Activated CD4-positive, alpha-beta T cell treated with anti-CD3 and anti-CD28 coated beads, Interleukin-2, amount 50 U/mL, for 16 hours (primary cell): ENCODE measurements at places on chromosomes 13 and 19.

DNA sequence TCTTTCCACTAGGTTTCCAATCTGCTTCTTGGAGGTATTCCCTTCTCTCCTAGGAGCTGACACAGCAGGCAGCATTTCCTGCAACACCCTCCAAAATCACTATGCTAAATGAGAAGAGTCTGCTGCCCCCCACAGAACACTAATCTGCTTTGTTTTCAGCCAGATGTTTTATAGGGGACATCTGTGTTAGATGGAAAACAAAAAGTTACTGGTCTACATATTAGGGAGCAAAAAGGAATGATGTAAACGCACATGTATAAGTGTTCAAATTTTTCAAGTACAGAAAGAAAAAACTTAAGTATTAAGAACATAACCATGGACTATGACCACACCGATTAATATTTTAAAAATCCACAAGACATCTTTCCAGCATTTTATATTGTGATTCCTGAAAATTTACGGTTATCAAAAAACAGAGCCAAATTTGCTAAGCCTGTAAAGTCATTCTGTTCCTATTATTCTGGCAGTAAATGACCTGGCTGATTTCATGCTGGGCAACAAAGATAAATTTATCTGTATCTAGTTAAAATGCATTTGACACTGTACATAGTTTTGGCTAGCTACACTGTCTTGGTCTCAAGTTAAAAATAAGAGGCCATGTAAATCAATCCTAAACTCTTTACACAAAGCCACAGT lies 63.3 kb downstream of the DCLK1 start:
- no peak for DNase-seq

GRCh38 chr19:811506-812048 lies 10.2 kb downstream of the PLPPR3 start:
- no peak for DNase-seq

DNA sequence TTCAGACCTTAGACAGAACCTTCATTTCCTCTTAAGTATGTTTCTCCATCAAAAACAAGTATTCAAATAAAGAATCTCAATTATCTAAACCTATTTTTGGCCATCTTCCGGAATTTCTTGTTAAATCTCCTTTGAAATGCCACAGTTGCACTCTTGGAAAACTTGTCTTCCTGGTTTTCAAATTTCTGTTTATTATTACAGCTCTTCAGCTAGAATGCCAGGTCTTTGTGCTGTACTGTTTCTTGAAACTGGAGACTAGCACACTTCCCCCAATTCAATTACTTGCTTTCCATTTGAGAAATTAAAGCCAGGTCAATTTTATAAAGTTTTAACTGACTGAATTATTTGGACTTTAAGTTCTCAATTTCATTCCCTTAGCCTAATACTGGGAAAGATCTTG lies 10.2 kb downstream of the KCNRG start:
- no peak for DNase-seq

GRCh38 chr13:29722415-29722814 lies 126.9 kb upstream of the SLC7A1 start:
- no peak for DNase-seq

DNA sequence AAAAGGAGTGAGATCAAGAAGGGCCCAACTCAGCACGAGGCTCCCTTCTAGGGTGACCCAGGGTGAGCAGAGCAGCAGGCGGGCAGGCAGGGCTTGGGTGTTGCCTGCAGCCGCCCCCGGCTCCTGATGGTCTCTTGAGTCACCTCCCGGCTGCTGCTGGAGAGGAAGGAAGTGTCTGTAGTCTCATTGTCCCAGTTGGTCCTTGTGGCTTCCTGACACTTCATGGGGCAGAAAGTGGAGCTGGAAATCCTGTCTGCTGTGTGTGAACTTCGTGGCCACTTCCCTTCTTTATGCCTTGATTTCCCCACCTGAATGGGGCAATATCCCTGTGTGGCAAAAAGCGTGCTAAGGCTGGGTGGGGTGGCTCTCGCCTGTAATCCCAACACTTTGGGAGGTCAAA lies 2.5 kb downstream of the MAP1S start:
- DNase-seq, result peak; percentile 20

DNA sequence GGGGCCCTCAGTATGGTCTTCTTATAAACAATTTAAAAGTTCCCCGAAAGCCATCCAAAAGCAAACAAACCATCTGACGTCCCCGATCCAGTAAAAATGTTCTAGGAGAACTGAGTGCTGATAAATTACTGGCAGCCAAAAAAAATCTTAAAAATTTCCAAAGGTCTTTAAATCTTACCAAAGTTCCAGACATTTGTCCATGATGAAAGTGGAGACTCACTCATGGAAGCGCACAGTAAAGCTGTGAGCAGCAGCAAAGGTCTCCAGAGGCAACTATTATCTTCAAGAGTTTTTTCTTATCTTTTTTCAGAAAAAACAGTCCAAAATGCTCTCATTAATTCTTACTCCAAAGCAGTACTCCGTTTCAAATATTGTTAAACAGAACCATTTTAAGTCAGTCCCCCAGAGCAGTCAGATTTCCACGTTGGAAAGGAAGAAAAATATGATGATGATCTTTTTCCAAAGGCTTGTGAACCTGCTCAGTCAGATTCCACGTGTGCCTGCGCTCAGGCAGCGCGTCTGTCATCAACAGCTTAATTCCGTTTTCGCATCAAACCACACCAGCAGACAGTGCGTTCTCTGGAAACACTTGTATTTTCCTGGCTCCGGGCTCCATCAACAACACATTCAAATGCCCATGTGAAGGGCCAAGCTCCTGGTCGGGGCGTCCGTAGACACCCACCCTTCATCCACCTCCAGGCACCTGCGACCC lies 85.4 kb downstream of the COL4A1 start:
- no peak for DNase-seq

DNA sequence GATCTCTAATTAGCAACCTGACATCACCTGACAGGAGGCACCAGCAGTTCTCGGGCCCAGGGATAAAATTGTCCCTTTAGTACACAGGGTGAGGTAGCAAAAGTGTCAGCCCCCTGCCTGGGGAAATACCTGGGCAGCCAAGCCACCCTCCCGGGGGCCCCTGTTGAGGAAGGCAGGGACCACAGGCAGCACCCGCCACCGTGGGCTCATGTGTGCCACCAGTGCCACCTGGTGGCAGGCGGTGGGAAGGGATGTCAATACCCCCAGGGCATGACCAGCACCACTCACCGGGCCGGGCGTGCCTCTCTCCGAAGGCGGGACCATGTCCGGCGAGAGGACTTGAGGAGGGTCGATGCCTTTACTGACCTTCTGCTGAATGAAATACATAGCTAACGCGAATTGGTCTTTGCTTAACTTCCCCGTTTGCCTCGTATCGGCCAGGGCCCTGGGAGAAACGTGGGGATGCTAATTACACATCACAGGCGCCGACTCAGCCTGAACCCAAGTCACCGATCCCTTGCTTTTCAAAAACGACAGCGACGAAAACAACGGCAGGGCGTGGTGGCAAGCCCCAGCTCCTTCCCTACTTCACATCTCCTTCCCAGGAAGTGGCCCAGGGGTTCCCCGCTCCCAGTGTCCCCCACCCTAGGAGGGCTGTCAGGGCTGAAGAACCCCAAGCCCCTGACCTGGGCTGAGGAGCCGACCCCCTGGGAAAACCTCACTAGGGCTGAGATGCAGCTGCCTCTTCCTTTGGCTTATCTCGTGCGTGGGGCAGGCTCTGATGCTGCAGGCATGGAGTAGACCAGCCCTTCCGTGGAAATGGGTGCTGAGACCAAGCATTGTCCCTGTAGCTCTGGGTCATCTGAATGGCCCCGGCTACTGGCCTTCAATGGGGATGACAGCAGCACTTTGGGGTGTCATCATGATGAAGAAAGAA lies 53.8 kb downstream of the EPS15L1 start:
- peak; percentile 66 for DNase-seq

- peak; percentile 61 for DNase-seq
Measured at GRCh38 chr13:31909864-31910551, 121.6 kb upstream of the FRY start.

- DNase-seq, result no peak
Measured at GRCh38 chr13:71964491-71965100, 97.6 kb upstream of the DACH1 start.

DNA sequence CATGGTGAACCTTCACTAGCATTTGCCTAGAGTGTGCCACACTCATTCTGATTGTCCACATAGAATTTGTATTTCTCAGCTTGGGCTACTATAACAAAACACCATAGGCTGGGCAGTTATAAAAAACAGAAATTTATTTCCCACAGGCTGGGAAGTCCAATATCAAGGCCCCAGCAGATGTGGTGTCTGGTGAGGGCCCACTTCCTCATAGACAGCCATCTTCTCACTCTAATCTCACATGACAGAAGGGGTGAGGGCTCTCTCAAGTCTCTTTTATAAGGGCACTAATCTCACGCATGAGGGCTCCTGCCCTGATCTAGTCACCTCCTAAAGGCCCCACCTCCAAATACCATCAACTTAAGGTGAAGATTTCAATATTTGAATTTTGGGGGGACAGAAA lies 53.6 kb downstream of the LRRC63 start:
- no peak for DNase-seq

- no peak for DNase-seq
Measured at GRCh38 chr13:93736081-93736480, 509.5 kb downstream of the GPC6 start.

GRCh38 chr19:29285187-29285687 lies 72.3 kb upstream of the UQCRFS1 start:
- DNase-seq, result no peak

GRCh38 chr13:59345311-59345710 lies 818.4 kb downstream of the DIAPH3 start:
- no peak for DNase-seq

DNA sequence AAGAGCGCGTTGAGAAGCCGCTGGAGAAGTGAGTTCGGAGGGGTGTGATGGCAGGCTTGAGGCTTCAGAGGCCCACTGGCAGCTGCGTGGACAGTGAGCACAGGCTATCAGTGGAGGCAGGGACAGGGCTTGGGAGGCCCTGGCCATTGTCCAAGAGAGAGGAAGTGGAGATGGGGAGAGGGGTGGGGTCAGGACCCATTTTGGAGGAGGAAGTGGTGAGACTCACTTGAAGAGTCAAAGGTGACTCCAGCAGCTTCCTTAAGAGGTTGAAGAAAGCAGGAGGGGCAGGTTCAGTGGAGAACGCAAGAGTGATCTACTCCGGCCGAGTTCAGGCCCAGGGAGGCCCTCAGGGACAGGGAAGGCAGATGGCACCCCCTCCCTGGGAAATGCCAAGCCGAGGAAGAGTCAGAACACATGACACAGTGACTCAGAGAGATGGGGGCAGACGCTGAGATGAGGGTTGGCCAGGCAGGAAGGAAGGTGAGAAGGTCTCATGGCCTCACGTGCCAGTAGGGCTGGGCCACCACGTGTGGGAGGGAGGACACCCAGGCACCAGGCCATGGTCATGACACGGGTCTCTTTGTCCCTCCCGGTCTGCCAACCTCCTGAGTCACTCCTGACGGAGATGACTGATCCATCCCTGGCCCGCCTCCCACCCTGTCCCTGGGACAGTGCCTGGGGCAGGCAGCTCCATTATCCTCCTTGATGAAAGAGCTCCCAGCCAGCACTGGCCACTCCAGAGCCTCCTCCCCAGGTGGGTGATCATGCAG lies 10.1 kb upstream of the CD22 start:
- DNase-seq, result no peak

DNA sequence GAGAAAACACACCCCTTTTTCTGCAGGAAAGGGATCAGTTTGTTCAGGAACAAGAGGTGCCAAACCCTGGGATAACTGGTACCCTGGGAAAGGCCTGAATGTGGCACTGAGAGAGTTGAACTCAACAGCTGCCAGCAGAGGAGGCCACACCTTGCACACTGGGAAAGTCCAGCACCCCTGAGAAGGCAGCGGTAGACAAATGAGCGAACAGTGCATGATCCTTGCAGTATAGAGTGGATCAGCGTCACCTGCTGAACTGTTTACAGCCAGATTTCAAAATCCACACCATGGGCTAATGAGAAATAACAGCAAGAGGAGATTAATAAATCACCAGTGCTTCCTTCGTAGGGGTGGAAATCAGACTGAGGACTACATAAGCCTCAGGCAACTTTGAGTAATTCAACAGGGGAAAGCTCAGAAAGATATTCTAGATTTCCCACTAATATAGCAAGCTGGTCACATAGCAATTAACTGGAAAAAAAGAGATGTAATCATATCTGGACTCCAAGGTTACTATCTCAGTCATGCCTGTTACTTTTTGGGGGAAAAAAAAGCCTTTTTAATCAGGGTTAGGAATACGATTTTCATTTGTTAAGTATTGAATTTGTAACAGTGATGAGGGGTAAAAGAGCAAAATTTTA lies 52.0 kb downstream of the DCT start:
- no peak for DNase-seq

DNA sequence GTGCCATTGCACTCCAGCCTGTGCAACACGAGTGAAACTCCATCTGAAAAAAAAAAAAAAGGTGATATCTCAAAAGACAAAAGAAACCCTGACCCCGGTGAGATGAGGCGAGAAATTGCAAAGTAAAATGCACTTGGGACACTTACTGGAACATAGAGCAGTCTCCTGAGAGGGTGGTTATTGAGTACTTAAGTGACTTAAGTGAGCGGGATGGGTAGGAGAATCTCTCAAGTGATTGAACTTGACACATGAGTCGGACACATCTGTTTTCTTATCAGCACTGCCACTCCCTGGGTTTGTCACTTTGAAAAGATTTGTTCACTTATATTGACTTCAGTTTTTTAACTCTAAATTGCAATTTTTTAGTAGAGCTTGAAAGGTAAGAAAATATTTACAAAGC lies 2.8 kb downstream of the ZNF429 start:
- DNase-seq, result no peak

GRCh38 chr13:113537205-113537604 lies 46.7 kb upstream of the DCUN1D2 start:
- no peak for DNase-seq

- DNase-seq, result no peak
Measured at GRCh38 chr13:83333614-83334388, 548.5 kb downstream of the SLITRK1 start.

DNA sequence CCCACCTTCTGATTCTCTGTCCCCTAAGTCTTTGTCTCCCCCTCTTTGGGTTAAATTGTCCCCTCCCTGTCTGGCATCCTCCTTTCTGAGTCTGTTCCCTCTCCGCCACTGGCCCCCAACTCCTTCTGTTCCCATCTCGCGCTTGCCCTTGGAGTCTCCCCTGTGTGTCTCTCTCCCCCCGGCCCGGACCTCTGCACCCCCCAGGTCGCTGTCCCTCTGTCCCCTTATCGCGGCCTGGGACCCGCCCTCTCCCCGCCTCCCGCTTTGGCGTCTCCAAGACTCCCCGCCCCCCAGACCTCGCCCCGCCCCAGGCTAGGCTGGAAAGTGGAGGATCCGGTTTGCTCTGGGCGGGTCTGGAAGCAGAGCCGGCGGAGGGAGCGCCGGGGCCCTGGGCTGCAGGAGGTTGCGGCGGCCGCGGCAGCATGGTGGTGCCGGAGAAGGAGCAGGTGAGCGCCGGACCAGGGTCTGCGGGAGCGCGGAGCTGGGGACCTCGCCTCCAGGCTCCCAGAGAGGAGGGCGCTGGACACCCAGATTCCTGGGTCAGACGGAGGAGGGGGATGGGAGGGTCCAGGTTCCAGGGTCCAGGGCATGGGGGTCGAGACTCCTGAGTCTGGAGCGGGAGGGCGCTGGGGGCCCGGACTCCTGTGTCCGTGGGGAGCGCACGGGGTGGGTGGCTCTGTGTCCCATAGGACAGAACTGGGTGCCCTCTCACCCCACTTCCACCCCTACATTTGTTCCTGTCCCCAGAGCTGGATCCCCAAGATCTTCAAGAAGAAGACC lies at the start of gene TRPM4:
Gene TRPM4, plus strand, starts transcription at position 348 of the 780 bp plus-strand sequence. Its CDS starts 75 bp downstream, at position 423.
- peak; percentile 41 for DNase-seq

GRCh38 chr13:72122661-72123255 lies 255.8 kb upstream of the DACH1 start:
- DNase-seq, result no peak
